Stimulated activated CD4-positive, alpha-beta T cell treated with anti-CD3 and anti-CD28 coated beads, Interleukin-2, amount 100 ng/mL, for 24 hours (primary cell): ENCODE measurements at places on chromosomes 12 and 14.

GRCh38 chr12:54032086-54032619 lies 697 bp upstream of the HOXC5 start:
- DNase-seq: no peak

DNA sequence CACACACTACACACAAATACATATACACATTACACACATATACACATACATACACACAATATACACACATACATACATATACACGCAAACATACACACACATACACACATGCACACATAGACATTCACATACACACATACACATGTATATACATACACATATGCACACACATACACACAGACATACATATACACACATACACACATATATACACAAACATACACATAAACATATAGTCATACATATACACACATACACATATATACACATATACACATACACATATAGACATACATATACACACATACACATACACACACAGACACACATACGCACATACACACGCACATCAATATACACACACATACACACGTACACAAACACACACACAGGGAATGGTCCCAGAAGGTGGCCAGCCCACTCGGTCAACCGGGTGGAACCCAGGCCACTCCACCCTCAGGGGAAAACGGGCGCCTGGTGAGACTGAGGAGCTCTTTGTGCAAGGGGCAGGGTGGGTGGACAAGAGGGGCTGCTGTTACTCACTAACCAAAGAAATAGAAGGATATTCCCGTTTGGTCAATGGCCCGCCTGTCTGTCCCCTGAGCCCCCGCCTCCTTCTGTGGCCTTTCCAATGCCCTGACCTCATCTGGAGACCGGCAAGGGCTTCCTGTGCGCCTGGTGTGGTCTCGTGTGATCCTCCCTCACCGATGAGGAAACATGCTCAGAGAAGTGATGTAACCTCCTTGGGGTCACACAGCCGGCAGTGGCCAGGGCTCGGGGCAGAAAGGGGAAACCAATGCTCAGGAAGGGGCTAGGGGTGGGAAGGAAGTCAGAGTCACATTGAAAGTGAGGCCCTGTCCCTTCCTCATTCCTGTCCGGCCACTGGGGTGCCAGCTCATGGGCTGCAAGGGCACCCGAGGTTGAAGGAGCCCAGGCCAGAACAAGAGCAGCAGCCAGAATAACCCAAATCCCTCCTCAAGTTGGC lies 5.3 kb downstream of the TRPV4 start:
- no peak for DNase-seq

- DNase-seq: no peak
Observed at GRCh38 chr14:78805570-78805969, 635.4 kb downstream of the NRXN3 start.

DNA sequence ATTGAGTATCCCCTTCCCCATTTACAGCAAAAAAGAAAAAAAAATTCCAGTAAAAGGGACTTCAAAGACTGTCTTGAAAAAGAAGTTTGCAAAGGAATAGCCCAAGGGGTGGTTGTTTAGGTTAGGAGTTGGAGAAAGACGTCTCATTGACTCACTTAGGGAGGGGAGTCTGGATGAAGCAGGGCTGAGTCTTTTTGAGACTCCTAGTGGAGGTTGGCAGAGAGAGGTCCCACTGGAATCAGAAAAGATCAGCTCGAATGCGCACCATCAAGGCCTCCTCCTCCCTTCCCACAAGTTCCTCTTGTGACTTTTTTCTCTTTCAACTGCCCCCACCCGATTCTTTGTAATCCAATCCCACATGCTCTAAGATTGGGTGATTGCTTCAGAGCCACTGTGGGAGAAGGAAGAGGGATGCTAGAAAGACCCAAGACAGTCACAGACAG lies 1.9 kb downstream of the ARHGEF40 start:
- DNase-seq: no peak

GRCh38 chr12:12779529-12779928 lies 5.9 kb upstream of the APOLD1 start:
- DNase-seq: no peak
